ENCODE measurements at places on chromosomes 11 and 22.
A peak's percentile ranks its signal among the peaks of the same experiment; 100 is the strongest.

DNA sequence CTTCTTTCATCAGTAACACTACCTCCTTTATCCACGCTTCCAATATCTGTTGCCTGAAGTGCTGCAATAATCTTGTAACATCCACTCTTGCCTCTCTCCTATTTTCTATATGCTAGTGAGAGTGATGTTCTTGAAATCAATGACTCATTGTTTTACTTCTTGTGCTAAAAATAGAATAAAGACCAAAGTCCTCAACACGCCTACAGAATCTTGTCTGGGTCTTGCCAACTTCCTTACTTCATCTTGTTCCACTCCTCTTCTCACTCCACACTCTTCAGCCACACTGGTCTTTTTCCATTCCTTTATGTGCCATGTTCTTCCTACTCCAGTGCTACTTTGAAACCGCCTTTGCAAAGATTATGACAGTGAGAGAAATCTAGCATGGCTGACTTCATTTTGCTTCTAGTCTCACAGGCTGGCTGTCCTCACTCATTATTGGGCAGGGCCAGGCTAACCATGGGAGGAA is 136.4 kb downstream of the CCDC81 start:
- DNase-seq, result no peak

DNA sequence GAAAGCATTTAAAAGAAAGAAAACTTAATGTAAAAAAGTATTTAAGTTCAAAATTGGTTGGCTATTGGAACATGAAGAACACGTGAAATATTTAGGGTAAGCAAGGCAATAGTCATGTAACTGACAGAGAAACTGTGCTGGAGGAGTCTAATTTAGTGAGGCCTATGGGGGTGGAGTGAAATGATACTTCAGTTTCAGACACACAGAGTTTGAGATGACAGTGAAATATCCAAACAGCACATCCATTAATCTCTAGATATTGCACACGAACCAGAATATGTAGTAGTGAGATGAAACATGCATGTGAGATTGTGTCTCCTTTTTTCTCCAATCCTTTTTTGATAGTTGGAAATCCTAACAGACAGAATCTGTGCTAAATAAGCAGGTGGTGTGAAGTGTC is 739.0 kb downstream of the CNTN5 start:
- DNase-seq, result no peak

GRCh38 chr11:130087294-130087926 is 17.7 kb downstream of the APLP2 start:
- no peak for DNase-seq

DNA sequence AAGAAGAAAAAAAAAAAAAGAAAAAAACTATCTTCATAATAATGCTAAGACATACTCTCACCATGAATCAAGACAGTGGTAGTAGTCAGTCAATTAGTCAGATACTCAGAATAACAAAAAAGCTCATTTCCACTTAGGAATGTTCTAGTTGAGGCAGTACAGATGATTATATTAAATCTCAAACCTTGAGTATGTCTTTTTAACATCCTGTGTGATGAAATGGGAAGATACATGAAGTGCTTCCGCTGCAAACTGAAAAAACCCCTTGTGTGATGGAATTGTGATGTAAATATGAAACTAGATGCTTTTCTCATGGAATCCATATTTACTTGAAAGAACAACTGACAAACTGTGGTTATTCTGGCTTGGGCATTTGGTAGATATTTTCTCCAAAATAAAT is 13.7 kb downstream of the AMOTL1 start:
- DNase-seq, result peak; percentile 68

Measured in non-pigmented ciliary epithelial cell (primary cell).